ENCODE measurements at places on chromosomes 7 and 10. TPM values are rescaled to one million over a fixed set of nuclear protein-coding genes. Genes with fewer than 3 reads are reported as not detected.

The C10orf67 gene
- polyA plus RNA-seq: not detected

The GPNMB gene
- polyA plus RNA-seq: not detected

The OR6V1 gene
- not detected for polyA plus RNA-seq

The ADARB2 gene
- not detected for polyA plus RNA-seq

The CYP2E1 gene
- 0.02 TPM for polyA plus RNA-seq

The CACNB2 gene
- 0.13 TPM for polyA plus RNA-seq

The CAV2 gene
- not detected for polyA plus RNA-seq

The TPK1 gene
- 26.1 TPM for polyA plus RNA-seq

The UCMA gene
- polyA plus RNA-seq: not detected

The SEMA4G gene
- 0.14 TPM for polyA plus RNA-seq

The SPDYE1 gene
- 0.12 TPM for polyA plus RNA-seq

The SUN3 gene
- 0.60 TPM for polyA plus RNA-seq

The FAM131B gene
- 0.44 TPM for polyA plus RNA-seq
